ENCODE measurements at places on chromosomes 1 and 21.
A peak's percentile ranks its signal among the peaks of the same experiment; 100 is the strongest.

DNA sequence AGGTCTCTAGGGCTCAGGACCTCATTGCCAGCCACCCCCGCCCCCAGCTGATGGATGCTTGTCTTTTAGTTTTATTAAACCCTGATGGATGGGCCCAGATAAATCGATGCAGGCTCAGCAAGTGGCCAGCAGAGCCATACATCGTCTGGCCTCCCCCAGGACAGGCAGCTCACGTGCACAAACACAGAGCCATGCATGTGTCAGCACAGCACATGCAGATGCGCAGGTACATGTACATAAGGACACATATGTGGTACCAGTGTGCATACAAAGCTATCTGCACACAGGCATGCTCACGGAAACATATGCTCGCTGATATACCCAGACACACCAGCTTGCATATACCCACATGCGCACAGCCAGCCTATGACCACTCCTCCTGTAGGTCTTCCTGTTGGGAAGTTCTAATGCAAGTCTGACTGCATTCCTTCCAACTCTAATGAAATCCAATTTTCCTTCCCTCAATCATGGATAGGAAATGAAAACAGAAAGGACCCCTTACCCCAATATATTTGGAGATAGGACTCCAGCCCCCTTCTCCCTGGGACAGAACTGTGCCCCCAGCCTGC, 897 bp downstream of the COL16A1 start:
- DNase-seq, result no peak

DNA sequence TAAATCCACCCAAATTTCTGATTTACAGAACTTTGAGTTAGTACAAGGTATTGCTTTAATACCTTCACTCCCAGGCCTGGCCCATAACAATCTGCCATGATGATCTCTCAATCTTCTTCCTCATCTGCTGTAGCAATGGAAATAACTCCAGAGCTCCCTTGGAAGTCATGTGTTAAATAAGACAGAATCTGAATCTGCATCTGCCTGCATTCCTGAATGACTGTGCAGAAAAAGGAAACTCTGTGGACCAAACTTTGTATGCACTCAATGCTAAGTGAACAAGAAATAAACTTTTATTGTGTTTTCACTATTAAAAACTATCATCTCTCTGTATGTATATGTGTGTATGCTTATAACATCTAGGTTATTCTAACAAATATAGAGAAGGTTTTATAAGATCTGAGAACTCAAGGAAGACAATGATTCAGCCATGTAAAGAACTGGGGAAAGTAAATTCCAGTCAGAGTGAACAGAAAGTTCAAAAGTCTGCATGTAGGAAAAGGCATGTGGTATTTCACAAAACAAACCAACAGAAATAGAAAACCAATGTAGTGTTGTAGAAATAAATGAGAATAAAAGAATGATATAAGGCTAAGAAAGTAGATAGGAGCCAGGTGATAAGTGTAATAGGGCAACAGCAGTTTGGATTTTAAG, 390.2 kb downstream of the USH2A start:
- no peak for DNase-seq

DNA sequence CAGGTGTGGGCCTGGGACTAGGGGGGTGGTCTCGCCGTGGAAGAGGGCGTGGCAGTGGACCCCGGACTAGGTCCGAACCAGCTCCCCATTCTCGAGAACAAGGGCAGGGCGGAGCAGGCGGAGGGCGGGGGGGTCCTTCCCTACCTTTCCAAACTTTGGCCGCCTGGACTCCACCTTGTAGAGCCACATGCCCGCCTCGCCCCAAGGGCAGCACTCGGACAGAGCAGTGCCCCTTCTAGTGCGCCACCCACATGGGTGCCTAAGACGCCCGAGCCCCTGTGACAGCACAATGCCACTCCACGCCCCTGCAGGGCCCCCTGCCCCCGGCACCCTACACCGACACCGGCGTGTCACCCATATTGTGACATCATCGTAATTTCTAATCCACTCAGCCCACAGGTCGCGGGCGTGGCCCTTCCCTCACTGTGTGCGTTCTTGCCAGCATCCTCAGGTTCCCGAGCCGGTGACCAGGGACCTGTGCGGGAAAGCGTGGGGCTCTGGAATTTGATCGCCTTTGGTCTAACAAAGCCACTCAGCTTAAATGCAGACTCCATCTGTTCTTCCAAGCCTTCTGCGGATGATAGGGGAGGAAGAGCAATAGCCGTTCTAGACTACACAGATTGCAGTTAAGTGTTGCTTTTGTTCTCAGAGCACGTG, 553 bp upstream of the STMN1 start:
- no peak for DNase-seq

GRCh38 chr1:219659684-219660083, 46.8 kb upstream of the ZC3H11B start:
- peak; percentile 49 for DNase-seq

DNA sequence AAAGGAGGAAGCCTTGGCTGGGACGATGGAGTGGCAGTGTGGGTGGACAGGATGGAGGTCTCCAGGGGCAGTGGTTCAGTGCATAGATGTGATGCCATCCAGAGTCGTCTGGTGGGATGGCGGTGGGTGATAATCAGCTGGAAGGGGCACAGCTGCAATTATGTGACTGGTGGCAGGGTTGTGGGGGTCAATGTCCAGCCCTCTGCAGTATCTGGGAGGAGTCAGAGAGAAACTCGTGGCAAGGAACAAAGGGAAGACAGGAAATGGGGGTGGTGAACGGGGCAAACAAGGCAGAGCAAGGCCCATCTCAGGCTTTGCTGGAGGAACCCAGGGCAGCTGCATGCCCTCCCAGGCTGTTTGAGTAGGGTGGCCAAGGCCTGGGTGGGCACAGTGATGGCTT, 118.3 kb upstream of the USP24 start:
- no peak for DNase-seq

DNA sequence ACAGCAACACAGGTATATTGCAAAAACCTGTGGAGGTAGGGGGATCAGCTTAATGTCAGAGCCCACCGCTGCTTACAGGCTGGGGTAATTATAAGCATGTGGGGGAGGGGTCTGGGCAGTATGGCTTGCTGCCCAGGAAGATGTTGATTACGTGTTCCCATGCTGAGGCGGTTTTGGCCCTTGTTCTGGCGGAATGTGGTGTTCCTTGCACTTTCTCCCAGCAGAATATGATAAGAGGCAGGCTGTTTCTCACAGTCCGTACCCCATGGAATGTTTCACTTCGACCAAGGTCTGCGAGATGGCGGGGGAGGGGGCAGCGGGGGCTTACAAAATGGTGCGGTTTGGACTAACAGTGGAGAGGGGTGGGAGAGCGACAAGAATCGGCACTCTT, 9.8 kb upstream of the HPCAL4 start:
- DNase-seq, result peak; percentile 93

DNA sequence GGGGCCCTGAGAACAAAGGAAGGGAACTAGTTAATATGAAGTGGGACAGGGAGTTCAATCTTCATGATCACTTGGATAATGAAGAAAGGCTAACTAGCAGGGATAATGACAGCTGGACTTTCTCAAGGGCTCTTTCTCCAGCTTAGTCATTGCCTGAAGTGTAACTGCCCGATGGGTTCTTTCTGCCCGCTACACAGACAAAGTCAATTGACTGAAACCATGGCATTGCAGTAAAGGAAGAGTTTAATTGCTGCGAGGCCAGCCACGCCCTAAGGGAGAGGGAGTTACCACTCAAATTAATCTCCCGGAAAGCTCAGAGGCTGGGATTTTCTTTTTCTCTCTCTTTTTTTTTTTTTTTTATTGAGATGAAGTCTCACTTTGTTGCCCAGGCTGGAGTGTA, 16.6 kb upstream of the SLC2A5 start:
- peak; percentile 51 for DNase-seq

DNA sequence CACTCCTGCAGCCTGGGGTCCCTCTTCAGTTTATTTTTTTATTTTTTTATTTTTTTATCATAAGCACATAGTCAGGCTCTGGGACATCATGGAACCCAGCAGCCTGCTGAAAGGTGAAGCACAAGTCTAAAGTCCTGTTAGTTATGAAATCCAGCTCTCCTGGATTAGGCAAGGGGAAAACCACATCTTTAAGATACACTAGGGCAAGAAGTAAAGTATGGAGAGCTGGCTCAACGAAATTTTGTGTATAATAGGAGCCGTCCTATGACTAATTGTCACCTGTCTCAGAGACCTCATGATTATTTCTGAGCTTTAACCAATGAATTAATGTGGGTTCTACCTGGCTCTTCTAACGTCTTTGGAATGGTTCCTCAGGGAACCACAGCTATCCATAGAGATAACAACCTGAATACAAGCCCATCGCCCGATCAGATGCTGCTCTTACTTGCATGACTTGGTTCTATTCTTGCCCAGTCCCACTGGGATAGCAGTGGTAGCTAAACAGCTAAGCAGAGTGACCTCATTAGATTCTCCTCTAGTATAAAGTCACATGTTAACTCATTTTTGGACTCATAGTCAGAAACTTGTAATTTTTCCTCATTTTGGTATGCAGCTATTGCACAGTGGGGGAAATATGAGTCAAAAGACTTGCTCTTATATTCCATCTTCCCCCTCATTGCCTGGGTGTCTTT, 122.7 kb downstream of the LMO4 start:
- DNase-seq, result peak; percentile 80

GRCh38 chr1:200224315-200224714, 185.5 kb downstream of the ZNF281 start:
- DNase-seq, result no peak

- DNase-seq, result peak; percentile 92
Observed at GRCh38 chr1:109910123-109910962, at the start of gene CSF1. Gene CSF1 (plus strand): TSS chr1:109910849. CDS start chr1:109911024, 175 bp downstream.

DNA sequence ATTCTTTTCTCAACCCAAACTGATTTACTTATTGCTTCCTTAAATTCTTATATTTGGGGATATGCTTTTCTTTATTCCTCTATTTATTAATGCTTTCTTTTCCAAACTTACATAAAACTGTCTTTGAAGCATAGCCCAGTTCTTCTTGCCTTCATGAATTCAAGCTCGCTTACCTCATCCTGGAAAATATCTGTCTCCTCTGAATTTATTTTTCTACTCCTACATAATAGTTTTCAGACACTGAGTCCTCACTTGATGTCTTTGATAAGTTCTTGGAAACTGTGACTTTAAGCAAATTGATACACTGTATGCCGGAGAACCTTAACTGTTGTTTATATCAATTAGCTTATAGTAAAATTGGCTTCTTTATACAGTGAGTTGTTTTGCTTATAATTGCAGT, 93.8 kb downstream of the ZFYVE9 start:
- DNase-seq, result no peak

- DNase-seq, result no peak
Observed at GRCh38 chr1:225608014-225608796, 44.7 kb downstream of the ENAH start.

- no peak for DNase-seq
Observed at GRCh38 chr1:172148213-172148612, 272.3 kb upstream of the C1orf105 start.

GRCh38 chr1:226948480-226948879, 8.4 kb downstream of the COQ8A start:
- no peak for DNase-seq

GRCh38 chr1:96513136-96513535, 208.4 kb upstream of the PTBP2 start:
- DNase-seq, result no peak

GRCh38 chr1:228338521-228339051, 68.0 kb downstream of the TRIM11 start:
- DNase-seq, result no peak

- DNase-seq, result no peak
Observed at GRCh38 chr1:220031287-220031686, 15.0 kb downstream of the EPRS1 start.

DNA sequence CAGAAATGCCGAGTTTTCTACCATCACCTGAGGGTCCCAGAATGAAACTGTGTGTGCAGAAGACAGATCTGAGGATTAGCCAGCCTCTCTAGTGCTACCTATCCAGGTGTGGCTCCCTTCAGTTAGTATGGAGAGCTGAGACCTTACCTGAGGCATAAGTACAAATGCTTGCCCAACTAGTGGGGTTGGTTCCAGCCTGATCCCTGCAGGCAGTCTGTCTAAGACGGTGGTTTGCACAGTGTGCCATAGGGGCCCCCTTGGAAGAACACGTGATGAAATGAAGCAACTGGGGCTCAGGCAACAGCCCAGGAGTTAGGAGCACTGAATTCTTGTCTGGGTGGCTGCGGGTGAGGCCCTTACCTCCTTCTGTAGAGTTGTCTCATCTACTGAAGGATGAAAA, 15.6 kb downstream of the S100A7A start:
- DNase-seq, result no peak

- DNase-seq, result no peak
Observed at GRCh38 chr1:192488058-192488457, 87.5 kb upstream of the RGS1 start.

DNA sequence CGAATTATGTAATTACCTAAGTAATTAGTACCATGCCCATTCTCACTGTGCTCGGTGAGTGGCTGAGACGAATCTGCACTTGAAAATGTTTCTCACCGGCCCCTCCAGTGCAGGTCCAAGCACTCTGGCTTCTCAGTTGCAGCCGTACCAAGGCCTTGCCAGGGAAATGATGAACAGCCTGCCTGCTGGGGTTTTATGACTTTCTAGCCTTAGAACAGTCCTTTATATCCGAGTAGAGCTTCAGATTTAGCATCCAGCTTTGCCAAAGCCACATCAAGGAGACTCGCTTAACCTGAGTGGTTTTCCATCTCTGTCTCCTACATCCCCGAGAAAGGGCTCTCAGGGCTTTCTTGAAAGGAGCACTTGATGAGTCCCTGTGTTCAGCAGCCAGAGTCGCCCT, 83.4 kb downstream of the GREM2 start:
- DNase-seq, result no peak

DNA sequence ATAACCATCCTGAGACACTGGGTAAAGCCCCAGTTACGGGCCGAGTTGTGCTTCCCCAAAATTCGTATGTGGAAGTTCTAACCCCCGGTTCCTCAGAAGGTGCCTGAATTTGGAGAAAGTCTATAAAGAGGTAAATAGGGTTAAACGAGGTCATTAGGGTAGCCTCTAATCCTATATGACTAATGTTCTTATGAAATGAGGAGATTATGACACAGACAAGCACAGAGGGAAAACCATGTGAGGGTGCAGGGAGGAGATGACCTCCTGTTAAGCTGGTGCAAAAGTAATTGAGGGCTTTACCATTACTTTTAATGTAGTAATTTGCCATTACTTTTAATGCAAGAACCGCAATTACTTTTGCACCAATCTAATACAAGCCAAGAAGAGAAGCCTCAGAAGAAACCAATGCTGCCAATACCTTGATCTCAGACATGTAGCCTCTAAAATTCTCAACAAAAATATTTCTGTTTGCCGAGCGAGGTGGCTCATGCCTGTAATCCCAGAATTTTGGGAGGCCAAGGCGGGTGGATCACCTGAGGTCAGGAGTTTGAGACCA, 260.8 kb downstream of the GPATCH2 start:
- no peak for DNase-seq

GRCh38 chr1:61892977-61893376, 150.7 kb downstream of the PATJ start:
- no peak for DNase-seq
